ENCODE measurements at places on chromosomes 12 and 14.

- DNase-seq = no peak
Measured at GRCh38 chr12:57130941-57131340, 2.7 kb downstream of the LRP1 start.

- no peak for DNase-seq
Measured at GRCh38 chr12:112986291-112986800, 8.0 kb downstream of the OAS2 start.

DNA sequence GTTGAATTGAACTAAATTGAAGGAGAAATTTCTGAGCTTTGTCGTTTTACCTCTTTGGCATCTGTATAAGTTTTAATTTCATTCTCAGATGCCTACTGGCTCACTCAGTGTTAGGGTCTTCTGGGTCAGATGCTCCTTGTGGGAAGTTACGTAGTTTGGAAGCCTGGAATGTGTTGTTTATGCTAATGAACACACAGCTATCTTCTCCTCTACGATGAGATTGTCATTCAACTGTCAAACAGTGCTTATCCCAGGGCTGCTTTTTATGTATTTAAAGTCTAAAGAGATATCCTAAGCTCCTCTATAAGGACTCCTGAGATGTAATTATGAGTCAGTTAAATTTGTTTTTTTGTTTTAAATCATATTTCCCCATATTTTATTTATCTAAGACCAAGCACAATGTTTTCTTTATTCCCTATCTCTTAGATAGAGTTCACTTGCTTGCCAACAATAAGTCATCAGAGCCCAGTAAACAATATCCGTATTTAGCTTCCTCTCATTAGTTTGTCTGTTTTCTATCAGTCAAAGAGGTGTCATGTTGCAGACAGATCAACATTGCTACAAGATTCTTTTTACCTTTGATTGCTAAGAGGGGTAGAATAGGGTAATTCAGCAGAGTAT lies 368.0 kb upstream of the PDE3A start:
- DNase-seq = no peak

DNA sequence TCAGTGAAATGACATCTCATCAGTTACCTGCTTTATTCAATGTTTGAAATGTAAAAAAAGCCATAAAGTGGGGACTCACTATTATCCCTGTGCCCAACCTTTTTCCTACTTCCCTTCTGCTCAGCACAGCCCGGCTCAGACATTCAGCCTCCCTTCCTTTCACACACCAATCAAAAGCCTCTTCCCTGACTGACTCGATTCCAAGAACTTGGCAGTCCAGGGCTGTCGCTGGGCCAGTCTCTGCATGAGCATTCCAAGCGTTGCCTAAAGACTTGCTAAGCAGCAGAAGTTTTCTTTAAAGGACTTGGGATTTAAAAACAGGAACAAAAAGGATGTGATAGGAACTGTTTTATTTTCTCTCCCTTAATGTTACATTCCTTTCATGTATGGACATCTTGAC lies 22.7 kb downstream of the ITPR2 start:
- DNase-seq = no peak

DNA sequence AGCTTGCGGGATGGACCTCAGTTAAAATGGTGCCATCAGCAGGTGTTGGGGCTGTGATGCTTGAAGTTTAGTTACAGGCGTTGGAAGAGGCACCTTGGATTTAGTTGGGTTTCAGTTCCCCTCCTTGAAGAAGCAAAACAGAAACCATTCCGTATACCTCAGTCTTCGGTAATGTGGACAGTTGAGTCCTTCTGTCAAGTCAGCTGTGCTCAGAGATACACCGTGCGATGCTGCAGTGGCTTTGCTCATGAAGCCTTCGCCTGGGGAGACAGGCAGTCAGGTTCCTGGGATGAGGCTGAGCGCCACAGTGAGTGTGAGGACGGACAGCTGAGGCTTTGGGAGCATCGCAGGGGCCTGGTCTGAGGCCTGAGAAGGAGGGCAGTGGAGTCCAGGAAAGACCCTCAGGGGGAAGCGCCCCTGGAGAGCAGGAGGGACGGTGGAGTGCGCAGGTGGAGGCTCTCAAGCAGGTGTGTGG lies 7.4 kb downstream of the RAN start:
- DNase-seq = no peak

- DNase-seq = no peak
Measured at GRCh38 chr12:113466454-113467141, 5.1 kb downstream of the LHX5 start.

- no peak for DNase-seq
Measured at GRCh38 chr12:52356762-52357580, 10.3 kb downstream of the KRT85 start.

DNA sequence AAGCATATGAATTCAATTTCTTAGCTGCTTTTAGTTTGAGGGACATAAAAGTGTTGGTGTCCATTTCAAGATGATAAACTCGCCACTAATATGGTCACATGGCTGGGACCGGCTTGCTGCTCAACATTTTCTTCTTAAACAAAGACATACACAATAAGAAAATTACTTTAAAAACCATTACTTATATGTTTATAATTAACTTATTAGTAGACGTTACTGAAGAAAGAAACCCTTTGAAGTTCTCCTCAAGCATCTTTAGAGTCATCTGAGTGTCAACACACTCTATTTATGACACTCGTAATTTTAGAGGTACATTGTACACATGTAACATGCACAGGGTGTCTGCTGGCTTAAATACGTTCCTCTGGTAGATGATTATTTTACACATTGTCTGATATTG lies 74.7 kb downstream of the BMP4 start:
- DNase-seq = no peak

DNA sequence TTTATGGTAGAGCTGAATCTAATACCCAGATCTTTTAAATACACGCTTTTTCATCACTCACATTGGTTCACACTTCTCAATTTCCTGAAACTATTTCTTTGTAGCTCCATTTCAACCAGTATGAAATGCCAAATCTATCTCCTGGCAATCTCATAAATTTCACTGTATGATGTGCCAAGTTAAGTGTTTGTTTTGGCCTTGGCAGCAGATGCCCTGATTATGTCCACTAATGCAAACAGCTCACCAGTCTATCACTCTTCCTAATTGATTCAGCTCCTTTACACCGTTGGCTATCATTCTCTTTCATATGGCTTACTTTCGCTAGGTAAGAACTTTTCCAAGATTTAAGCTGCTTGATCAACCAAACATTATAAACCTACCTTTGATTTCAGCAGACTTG lies 58.6 kb downstream of the ZFC3H1 start:
- no peak for DNase-seq

- DNase-seq = no peak
Measured at GRCh38 chr14:102586420-102587104, 5.9 kb upstream of the RCOR1 start.

- no peak for DNase-seq
Measured at GRCh38 chr12:114902665-114903064, 218.7 kb upstream of the TBX3 start.

GRCh38 chr14:94157197-94157596 lies 16.9 kb upstream of the PPP4R4 start:
- no peak for DNase-seq

DNA sequence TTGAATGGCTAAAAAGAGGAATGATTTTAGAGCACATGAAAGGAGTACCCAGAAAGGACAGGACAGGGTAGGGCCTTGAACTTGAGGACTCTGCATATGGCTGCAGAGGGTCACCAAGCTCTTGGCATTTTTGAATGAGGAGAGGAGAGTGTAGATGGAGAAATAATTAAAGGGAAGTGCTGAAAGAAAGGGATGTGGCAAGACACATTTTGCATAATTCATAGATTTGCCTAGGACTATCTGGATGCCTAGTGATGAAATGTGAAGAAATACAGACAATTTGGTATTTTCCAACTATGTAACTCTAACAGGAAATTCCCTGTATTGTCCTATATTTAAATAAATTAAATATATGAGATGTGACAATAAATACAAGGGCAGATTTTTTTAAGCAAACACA lies 27.5 kb upstream of the MDM1 start:
- no peak for DNase-seq
